ENCODE measurements at places on chromosomes 1 and 21. TPM values are rescaled to one million over a fixed set of nuclear protein-coding genes. Genes with fewer than 3 reads are reported as not detected.
A peak's percentile ranks its signal among the peaks of the same experiment; 100 is the strongest.

Gene JTB
- total RNA-seq = 231 TPM

DNA sequence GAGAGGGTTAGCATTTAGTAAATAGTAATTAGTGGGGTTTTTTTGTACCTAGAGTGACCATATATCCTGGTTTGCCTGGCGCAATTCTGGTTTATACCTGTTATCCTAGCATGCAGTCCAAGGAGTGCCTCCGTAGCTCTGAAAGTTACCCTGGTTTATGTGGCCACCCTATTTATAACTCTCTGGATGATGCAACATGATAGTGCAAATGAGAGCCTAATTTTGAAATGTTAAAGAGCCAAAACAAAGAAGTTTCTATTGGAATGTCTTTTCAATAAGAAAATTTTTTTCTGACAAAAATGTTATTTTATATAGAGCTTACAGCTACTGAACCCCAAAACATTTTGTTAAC, 5.7 kb downstream of the AHCYL1 start:
- DNase-seq = no peak

DNA sequence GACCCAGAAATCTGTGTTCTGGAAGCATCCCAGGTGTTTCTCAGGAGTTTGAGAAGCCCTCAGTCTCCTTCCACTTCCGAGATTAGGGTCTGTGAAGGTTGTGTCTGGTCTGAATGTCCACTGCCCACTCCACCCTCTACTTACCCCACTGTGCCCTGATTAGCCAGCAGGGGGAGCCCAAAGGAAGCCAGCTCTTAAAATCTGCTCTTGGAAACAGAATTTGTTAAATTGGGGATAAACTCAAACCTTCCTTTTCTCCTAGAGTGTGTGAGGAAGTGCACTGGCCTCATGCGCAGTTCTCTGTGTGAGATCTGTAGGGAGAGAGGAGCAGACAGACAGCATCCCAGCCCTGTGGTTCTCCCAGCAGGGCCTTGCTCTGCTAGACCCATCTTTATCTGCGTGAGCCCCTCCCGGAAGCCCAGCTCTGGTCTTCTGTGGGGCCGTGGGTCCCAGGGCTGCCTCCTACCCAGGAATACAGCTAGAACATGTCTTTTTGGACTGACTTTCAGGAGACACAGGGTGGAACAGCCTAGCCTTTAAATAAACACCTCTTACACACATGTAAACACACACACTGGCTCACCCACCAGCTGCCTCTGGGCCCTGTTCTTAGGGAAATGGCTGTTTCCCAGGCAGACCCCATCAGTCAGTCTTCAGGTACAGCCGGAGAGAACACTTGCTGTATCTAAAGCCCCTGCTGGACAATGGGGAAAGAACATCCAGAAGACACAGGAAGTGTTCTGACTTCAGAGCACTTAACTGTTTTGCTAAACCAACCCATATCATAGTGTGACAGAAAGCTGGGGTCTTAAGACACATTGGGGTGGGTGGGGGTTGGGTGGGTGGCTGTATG, 52.2 kb downstream of the SMYD2 start:
- DNase-seq = peak; percentile 65

DNA sequence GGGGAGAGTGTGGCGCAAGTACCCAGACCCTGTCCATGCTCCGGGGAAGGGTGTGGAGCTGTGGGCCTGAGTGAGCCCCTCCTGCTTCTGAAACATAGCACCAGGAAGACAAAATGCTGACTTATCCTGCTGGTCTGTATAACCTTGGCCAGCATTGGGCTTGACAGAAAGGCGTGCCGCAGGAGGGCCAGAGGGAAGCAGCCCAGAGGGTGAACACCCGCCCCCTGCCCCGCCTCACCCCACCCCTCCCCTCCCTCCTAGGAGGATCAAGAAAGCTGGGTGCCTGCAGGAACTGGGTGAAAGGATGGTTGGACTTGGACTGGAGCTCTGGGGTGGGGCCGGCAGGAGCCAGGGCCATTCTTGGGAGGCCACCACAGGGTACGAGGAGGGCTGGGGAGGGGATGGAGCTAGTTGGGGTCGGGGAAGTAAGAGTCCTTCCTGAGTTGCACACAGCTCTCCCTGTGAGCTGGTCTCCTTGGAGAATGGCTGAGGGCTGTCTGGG, 27.1 kb downstream of the PTPRF start:
- peak; percentile 59 for DNase-seq

DNA sequence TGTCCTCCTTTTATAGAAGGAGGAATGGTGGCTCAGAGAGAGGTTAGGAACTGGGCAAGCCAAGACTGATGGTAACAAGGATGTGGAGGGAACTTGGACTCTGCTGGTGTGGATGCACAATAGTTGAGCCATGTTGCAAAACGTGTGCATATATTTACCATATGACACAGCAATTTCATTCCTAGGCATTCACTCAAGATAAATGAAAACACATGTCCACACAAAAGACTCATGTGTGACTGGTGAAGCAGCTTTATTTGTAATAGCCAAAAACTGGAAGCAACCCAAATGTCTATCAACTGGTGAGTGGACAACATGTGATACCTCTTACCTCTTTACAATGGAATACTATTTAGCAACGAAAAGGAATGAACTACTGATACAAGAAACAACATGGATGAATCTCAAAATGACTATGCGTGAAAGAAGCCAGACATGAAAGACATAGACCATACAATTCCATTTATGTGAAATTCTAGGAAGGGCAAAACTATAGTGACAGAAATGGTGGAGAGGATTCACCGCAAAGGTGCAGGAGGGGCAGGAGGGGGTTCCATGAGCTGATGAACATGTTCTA, 36.2 kb downstream of the CAMK2N1 start:
- no peak for DNase-seq

DNA sequence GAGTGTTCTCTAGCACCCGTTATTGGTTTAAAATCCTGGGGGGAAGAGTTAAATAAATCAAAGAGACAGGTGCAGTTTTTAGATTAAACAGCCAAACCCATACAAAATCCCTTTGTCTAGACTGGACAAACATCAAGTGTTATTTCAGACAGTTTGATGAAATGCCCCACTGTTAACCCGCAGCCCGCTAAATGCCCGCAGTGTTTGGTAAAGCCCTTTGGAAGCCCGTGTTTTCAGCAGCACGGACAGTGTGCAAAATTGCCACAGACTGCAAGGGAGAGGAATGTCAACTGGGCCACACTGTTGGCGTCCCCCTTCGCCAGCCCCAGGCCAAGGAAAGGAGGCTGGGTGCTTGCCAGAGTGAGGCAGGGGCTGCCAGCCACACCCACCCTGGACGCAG, 26.6 kb downstream of the AJAP1 start:
- DNase-seq = no peak

DNA sequence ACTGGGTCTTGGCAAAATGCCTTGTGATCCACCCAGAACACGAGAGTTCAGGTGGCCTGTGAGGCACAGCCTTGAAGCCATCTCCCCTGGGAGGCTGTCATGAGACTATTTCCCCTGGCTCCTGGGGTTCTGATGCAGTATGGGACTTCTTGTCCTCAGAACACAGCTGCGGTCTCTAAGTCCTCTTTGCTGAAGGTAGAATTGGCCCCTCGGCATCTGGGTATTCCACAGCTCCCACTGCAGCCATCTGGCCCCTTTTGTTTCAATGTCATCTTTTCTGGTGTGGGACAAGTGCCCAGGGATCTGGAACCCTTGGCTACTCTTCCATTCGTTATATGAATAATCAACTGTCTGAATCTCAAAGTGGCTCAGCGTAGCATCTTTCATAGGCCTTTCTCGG, 17.0 kb upstream of the LY9 start:
- no peak for DNase-seq

Gene URB2
- total RNA-seq = 31.3 TPM

Gene HSD3B2
- 0.96 TPM for total RNA-seq

Gene CCDC181
- total RNA-seq = not detected

GRCh38 chr1:65020774-65021173, 54.4 kb upstream of the JAK1 start:
- no peak for DNase-seq

Gene PLA2G2D
- not detected for total RNA-seq

DNA sequence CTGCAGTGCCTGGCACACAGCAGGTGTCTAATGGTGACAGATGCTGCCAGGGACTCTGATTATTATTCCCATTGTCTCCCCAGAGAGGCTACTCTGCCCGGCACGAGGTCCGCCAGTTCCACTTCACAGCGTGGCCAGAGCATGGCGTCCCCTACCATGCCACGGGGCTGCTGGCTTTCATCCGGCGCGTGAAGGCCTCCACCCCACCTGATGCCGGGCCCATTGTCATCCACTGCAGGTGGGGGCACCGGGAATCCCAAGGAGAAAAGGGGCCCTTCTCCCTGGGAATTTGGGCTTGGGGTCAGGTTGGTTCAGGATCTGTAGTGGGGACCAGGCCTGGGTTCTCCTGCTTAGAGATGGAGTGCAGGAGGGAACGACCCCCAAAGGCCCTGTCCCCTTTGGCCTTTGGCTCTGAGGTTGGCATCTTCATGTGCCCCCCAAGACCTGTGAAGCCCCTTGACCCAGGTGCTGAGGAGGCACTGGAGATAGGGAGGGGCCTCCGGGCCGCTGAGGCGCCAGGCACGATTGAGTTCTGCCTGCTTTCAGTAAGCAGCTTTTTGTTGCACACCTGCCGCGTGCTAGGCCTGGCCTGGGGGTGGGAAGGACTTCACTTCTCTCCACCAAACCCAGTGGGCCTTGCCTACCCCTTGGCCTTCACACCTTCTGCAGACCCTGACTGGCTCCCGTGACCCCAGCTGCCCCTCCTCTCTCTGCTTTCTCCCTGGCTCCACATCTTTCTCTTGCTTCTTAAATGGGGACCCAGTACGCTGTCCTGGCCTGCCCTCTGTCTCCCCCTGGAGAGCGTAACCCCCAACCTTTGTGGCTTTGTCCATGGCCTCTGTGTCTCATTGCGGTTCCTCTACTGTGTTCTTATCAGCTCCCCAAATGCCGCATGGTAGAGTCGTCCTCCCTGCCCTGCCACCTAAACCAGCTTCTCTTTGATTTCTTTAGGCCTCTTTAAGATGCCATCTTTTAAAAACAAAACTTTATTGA, 76.4 kb downstream of the PTPRU start:
- peak; percentile 43 for DNase-seq

DNA sequence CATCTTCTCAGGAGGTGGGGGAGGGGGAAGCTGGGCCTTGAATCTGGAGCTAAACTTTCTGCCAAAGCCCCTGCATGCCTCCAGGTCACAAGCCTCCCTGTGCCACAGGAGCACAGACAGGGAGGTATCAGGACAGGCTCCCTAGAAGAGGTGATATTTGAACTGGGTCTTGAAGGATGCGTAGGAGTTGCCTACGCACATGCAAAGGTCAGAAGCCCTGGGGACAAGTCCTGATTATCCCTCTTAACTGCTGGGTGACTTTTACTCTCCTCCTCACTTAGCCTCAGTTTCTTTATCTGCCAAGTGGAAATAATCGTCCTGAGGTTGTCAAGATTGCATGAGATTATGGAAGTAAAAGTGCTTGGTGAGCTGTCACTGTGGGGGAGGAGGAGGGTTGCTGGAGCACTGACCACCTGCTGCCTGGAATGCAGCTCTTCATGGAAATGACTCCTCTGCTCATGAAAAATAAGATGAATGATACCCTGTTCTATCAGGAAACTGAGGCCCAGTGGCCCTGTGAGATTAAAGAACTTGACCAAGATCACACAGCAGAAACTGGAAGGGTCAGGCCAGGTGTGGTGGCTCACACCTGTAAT, 50.6 kb upstream of the LAPTM5 start:
- no peak for DNase-seq

DNA sequence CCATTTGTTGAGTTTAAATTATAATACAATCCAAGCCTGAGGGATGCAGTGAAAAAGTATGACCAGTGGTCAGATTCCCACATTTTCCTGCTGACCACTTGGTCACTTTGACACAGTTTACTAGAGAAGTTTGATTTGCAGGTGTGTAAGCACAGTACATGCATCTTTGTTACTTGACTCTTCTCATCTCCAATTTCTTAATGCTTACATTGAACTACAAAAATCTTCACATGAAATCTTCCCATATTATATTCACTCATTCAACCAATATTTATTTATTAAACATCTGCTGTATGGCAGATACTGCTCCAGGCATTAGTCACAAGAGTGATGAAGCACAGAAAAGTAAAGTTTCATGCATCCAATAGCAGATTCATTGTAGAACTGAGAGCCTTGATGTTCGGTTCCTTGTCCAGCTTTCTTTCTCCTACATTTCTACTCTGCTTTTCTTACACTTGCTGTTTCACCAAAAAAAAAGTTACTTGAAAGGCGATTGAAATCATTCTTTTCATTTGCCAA, 211.7 kb downstream of the NFIA start:
- DNase-seq = no peak

Gene NT5C1A
- total RNA-seq = not detected

GRCh38 chr1:160578175-160578524, 1.1 kb downstream of the CD84 start:
- no peak for DNase-seq

DNA sequence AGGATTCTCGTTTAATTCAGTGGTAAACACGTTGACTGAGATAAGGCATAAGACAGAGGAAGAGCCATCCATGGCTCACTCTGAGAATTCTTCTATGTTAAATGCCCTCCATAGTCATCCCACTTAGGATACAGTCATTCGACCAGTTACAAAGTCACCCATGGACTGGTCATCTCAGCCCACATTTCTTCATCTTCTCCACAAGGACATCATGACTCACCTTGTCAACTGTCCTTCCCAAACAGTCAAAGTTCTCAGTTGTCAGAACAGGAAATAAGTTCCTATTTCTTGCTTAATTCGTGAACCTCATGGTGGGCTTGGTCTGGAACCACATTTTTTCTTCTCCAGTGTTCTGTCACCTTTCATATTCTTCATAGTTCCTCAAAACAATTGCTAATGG, 133.2 kb downstream of the TGFB2 start:
- no peak for DNase-seq

Gene PLA2G4A
- total RNA-seq = 0.16 TPM

GRCh38 chr1:150282558-150282958, 204 bp downstream of the CIART start:
- DNase-seq = no peak

DNA sequence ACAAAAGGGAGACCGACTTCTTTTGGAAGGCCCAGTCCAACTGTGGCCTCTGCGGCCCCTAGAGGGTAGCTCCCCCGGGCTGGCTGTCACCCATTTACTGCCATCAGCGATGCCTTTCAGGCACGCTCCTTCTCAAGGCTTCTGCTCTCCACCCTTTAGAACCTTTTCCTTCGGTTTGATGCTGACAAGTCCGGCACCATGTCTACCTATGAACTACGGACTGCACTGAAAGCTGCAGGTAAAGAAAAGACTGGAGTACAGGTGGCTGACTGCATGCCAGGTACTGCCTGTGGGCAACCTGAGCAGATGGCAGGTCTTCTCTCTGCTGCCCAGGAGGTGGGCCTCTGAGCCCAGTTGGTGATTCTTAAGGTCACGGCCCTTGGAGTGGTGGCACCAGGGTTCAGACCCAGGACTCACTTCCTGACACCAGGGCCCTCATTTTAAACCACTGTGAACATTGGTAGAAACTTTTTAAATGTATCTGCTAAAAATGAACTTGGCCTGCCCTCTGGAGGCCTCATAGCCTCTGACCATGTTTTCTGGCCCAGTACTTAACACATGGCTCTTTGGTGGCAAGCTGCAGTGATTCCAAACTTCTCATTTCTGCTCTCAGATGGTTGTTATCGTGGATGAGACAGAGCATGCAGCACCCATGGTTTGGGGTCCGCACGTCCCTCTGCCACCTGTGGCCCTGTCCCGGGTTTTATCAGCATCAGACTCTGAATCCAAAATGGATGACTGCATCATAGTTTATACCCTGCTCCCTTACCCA, 45.7 kb downstream of the CAPN9 start:
- DNase-seq = no peak

- DNase-seq = no peak
Measured at GRCh38 chr21:31795992-31796391, 64.1 kb upstream of the SCAF4 start.

GRCh38 chr1:57824535-57824934, 400.7 kb upstream of the DAB1 start:
- DNase-seq = no peak

- DNase-seq = no peak
Measured at GRCh38 chr1:172254521-172255222, 165.8 kb upstream of the C1orf105 start.
